ENCODE measurements at places on chromosomes 6 and 20.

DNA sequence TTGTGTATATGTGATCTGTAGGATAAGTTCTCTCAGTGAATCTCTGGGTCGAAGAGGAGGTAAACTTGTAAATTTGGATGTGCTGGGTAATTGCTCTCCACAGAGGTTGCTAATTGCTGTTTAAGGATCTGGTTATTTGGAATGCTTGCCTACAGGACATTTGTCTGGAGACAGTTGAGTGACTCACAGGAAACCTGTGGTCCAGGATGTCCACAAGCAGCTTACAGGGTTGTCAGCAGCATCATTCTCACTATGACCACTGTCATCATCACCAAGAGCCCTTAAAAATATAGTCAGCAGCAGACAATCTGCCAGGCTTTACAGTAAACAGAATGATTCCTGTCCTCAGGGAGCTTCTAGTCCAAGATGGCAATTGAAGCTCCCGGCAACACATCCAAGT is 31.2 kb upstream of the KCNK5 start:
- DNase-seq = no peak

- DNase-seq = no peak
These were observed 2.4 kb downstream of the C6orf47 start for GRCh38 chr6:31658158-31658688.

DNA sequence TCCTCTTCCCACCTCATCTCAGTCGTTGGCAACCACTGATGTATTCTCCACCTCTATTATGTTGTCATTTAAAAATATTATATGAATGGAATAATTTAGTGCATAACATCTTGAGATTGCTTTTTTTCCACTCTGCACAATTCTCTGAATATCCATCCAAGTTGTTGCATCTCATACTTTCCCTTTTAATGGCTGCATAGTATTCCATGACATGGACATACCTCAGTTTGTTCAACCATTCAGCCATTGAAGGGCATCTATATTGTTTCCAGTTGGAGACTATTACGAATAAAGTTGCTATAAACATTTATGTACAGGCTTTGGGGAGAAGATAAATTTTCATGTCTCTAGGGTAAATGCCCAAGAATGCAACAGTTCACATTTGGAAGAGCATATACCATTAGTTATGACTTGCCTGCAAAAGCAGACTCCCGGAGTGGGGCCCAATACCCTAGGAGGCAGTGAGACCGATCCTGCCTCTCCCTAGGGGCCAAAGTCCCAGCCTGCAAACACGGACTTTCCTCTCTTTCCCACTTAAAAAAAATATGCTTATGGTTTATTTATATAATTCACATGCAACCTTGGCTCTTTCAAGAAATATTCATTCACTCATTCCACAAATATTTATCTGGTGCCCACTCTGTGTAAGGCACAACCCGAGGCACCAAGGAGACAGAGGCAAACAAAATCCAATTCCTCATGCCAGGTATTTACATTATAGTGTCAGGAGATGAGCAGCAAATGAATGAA is 227.0 kb upstream of the PMEPA1 start:
- DNase-seq = no peak

GRCh38 chr6:153208706-153209105 is 77.6 kb upstream of the RGS17 start:
- DNase-seq = no peak

- DNase-seq = peak; percentile 16
These were observed 8.4 kb upstream of the ZBTB24 start for GRCh38 chr6:109491207-109491938.

DNA sequence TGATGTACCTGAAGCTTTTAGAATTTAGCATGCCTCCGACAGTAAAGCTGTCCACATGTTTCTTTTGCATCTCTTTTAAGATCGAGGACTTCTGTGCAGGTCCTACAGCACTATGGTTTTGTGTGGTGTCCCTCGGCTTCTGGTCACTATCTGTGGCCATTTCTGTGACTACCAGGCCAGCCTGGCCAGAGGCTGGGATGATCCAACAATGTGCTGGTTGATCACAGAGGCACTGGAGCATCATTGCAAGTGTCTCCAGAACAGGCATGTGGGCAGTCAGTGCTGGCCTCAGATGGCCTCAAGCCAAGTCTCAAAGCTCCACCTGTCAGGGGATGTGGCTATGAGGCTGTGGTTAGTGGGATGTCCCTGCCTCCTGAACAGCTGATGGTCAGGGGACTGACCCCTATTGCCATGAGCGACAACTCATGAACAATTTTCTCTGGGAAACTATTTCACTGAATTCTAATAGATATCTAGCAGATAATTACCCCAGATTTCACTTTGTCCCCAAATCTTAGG is 136.6 kb downstream of the SYNDIG1 start:
- no peak for DNase-seq

DNA sequence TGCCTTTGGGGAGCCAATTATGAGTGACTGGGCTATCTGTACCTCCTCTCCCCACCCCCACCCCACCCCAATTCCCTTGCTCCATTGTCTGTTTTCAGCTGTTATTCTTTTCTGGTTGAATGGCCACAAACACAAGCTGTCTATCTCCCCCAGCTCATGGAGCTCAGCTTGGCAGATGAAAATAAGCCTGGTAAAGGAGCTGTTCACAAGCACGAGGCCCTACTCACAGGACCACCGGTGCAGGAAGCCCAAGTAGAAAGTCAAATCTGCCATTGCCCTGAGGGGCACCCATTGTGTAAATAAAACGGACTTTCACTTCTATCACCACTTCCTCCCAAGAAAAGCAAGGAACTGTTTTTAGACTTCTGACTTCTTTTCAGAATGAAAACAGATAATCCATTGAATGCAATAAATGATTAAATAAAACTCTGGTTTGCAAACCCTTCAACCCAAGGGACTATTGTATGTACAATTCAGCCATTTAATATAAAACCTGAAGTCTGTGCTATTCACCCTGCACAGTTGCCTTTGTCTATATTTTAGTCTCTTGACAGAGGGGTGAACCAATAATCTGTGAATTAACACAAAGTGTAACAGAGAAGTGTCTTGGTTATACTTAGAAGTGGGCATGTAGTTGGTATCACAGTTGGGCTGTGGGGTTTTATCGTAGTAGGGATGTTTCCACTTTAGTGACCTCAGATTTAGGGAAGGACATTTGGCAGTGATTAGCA is 27.7 kb downstream of the RIPOR2 start:
- no peak for DNase-seq

GRCh38 chr20:57496592-57496991 is 28.3 kb downstream of the CTCFL start:
- no peak for DNase-seq

Data from astrocyte (in vitro differentiated cells and primary cell).